ENCODE measurements at places on chromosomes 16 and 17.
A peak's percentile ranks its signal among the peaks of the same experiment; 100 is the strongest.

DNA sequence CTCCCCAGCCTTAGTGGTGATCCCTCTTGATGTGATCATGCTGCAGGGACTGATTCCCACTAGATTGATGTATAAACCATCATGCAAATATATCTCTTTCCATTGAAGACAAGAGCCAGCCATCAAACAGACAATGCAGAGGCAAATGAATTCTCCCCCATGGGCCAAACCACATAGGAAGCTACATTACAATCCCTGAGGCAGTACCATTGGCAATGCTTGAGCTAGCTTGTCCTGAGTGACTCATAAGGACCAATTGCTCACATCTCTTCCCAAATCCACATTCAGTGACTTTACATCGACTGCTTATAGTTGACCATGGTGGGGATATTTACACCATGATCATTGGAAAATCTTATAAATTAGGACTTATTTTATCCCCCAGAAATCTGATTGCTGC, 242.2 kb downstream of the SHISA9 start:
- DNase-seq = no peak

- no peak for DNase-seq
Observed at GRCh38 chr17:82486231-82487094, 27.9 kb downstream of the NARF start.

GRCh38 chr17:8451933-8452614, 16.4 kb downstream of the NDEL1 start:
- no peak for DNase-seq

DNA sequence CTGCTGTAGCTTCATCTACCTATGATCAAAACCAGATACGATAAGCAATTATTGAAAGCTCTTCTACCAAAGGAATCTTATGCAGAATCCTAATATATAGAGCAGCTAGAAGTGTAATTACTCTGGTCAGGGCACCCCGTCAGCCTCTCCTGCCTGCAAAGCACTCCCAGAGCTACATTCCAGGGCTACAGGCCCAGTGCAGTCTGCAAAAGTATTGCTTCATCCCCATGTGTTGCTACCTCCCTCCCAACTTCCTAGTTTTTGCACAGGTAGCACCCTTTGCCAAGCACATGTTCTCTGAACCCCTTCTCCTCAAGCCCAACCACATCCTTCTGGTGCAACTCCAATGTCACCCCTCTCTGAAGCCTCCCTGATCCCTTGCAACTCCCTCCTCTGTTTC, 7.0 kb downstream of the CES5A start:
- no peak for DNase-seq

- DNase-seq = no peak
Observed at GRCh38 chr16:66591018-66591417, 11.8 kb downstream of the CMTM2 start.

DNA sequence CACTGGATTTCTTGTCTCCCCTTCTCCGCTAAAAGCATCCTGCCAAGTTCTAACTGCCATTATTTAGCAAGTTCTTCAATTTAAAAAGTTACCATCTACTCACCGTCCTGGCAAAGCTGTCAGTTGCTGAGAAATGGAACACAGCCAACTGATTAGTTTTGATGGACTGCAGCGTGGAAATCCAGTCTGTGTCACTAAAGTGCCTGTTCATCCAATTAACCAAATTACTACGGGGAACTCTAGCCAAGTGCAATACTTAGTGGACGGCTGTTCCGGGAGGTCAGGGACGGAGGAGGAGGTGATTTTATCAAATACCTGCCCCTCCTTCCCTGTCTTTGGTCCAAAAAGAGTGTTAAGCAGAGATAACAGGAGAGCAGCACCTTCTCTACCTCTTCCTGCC, 260.7 kb downstream of the MAF start:
- DNase-seq = no peak

- DNase-seq = no peak
Observed at GRCh38 chr16:6913566-6913965, 419.1 kb upstream of the RBFOX1 start.

GRCh38 chr17:71398800-71399219, 722.0 kb upstream of the SOX9 start:
- no peak for DNase-seq

- peak; percentile 70 for DNase-seq
Observed at GRCh38 chr17:59154292-59154720, 680 bp downstream of the SKA2 start.
